T-helper 2 cell (primary cell): ENCODE measurements at places on chromosomes 2 and 18.

GRCh38 chr2:142769761-142770160 lies 107.7 kb upstream of the KYNU start:
- no peak for DNase-seq

- no peak for DNase-seq
Observed at GRCh38 chr2:26396734-26397298, 4.9 kb upstream of the DRC1 start.

GRCh38 chr18:62876111-62876510 lies 160.8 kb downstream of the PHLPP1 start:
- DNase-seq: no peak

GRCh38 chr2:11630855-11631254 lies 39.1 kb downstream of the NTSR2 start:
- no peak for DNase-seq

GRCh38 chr18:41809652-41810051 lies 145.4 kb upstream of the PIK3C3 start:
- no peak for DNase-seq

DNA sequence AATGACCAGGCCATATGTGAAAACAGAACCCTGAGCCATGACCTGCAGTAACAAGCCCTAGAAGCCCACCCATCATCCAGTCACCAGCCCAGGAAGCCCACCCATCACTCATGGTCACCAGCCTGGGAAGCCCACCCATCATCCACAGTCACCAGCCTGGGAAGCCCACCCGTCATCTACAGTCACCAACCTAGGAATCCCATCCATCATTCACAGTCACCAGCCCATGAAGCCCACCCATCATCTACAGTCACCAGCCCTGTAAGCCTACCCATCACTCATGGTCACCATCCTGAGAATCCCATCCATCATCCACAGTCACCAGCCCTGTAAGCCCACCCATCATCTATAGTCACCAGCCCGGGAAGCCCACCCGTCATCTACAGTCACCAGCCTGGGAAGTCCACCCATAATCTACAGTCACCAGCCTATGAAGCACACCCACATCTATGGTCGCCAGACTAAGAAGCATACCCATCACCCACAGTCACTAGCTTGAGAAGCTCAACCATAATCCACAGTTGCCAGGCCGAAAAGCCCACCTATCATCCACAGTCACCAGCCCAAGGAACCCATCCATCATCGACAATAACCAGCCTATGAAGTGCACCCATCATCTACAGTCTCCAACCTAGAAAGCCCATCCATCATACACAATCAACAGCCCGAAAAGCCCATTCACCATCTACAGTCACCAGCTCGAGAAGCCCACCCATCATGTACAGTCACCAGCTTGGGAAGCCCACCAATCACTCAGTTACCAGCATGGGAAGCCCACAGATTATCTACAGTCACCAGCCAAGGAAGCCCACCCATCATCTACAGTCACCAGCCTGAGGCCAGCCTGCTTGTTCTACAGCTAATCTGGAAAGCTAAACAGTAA lies 91.9 kb downstream of the TWIST2 start:
- no peak for DNase-seq

- no peak for DNase-seq
Observed at GRCh38 chr18:62566199-62566598, 43.4 kb downstream of the ZCCHC2 start.

- DNase-seq: no peak
Observed at GRCh38 chr2:54419855-54420523, 36.1 kb upstream of the SPTBN1 start.

GRCh38 chr18:77111951-77112746 lies 20.4 kb downstream of the MBP start:
- no peak for DNase-seq

- no peak for DNase-seq
Observed at GRCh38 chr2:213162516-213163118, 11.2 kb upstream of the IKZF2 start.

GRCh38 chr2:10162586-10163497 lies 40.3 kb downstream of the RRM2 start:
- DNase-seq: no peak

DNA sequence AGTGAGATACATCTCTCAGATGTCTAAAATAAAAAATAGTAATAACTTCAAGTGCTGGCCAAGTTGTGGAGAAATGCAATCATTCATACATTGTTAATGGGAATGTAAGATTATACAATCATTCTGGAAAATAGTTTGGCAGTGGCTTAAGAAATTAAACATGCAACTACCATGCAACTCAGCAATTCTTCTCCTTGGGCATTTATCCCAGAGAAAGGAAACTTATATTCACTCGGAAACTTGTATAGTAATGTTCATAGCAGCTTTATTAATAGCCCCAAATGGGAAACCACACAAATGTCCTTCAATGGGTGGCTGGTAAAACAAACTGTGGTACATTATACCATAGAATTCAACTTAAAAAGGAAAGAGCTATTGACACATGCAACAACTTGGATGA lies 274.0 kb upstream of the SPRED2 start:
- no peak for DNase-seq

DNA sequence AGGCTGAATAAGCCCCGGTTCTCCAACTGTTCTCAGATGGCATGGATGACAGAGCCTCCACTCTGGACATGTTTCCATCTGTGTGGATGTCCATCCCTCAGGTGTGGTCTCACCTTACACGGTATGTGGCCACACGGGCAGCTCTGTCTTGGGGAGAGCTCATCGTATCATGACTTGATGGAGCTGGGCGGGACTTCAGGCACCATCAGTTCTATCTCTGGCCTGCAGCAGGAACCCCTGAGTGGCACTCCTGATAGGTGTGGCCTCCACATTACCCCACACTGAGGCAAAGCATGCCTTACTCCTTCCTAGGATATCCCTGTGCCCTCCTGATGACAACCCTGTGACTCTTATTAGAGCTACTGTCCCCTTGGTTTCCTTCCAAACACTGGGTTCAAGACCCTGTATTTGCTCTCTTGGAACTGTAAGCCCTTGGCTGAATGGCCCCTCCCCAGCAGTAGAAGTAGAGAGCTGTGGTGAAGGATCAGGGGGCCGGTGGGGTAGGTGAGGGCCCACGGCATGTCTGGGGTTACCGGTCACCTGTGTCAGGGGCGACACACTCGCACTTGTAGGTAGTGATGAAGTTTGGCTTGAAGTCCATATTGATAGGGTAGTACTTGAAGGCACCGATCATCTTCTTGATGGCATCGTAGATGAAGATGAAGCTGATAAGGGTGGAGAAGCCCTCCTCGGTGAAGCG lies 48.2 kb downstream of the MTHFD2 start:
- DNase-seq: no peak

DNA sequence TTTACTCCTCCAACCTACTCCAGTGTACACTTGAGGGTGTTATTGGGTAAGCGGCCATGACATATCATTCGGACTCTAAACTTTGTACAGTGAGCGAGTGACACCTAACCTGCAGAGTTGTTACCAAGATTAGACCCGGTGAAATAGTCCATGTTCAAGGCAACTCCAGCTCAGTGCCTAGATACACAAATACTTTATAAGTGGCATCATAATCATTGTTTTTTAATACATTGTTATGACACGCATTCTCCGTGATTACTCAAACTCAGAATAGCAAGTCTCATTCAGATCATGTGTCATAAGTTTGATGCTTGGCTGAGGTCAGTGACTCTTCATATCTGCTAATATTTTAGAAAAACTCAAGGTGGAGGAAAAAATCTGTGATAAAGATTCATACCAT lies 597.8 kb downstream of the DCC start:
- DNase-seq: no peak

DNA sequence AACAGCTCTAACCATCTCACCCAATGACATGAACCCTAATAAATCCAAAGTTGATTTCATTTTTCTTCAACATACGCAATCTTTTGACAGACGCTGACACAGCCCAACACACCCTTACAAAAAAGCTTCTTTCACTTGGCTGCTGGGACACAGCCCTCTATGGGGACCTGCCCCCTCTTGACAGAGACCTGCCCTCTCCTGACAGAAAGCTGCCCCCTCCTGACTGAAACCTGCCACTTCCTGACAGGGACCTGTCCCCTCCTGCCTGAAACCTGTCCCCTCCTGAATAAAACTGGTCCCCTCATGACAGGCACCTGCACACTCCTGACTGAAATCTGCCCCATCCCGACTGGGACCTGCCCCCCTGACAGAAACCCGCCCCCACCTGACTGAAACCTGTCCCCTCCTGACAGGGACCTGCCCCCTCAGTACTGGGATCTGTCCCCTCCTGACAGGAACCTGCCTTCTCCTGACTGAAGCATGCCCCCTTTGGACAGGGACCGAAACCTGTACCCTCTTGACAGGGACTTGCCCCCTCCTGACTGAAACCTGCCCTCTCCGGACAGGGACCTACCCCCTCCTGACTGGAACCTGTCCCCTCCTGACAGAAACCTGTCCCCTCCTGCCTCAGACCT lies 87.9 kb downstream of the PXDN start:
- no peak for DNase-seq

DNA sequence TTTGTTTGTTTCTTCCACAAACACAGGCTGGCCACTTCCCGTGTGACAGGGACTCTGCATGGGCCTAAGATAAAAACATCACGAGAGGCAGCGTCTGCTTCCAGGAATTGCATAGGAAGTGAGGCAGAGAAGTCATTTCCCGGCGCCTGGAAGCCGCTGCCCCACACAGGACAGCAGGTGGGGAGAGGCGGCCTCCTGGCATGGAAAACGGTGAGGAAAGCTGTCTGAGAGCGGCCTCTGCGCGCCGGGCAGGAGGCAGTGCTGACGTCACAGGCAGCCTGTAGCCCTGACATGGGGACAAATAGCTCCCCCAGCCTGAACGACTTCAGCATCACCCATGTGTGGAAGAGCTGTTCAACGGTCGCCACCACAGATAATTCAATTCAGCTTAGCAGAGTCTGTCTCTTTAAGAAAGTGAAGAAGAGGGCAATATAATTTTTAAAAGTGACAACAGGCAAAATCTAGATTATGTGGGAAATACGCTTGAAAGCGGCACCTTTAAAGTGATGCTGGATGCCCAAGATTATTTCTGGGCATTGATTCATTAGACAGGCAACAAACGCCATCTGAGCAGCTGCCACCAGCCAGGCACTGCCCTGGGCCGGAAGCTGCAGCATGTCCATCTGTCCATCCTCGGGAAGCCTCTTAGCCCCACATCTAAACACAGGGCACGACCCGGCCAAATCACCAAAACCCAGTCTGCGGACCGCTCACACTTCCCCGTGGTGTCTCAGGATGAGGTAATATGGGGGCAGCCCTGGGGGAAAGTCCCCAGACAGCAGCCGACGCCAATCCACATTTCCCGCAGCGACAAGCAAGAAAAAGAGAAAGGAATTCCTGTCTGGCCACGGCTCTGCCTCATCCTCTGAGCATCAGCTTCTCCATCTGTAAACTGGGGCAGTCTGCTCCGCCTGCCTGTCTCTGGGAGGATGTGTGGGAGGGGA lies 138.9 kb downstream of the PXDN start:
- no peak for DNase-seq

GRCh38 chr2:160268151-160268781 lies 68.2 kb upstream of the ITGB6 start:
- no peak for DNase-seq

DNA sequence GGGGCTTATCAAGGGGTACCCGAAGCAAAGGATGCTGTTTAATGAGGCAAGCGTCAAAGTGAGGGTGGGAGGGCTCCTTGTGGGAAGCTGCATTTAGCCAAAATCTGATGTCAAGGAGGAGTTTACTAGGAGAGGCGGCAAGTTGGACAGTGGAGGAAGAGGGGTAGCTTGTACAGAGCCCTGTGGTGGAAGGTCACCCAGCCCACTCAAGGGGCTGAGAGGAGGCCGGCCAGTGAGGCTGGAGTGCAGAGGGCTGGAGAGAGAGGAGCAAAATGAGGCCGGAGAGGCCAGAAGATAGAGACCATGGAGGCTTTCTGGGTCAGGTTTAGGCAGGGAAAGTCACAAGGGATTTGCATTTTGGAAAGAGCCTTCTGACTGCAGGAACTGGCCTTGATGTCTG lies 49.5 kb downstream of the ASB1 start:
- no peak for DNase-seq

GRCh38 chr2:53636596-53636995 lies 131.0 kb upstream of the CHAC2 start:
- no peak for DNase-seq

DNA sequence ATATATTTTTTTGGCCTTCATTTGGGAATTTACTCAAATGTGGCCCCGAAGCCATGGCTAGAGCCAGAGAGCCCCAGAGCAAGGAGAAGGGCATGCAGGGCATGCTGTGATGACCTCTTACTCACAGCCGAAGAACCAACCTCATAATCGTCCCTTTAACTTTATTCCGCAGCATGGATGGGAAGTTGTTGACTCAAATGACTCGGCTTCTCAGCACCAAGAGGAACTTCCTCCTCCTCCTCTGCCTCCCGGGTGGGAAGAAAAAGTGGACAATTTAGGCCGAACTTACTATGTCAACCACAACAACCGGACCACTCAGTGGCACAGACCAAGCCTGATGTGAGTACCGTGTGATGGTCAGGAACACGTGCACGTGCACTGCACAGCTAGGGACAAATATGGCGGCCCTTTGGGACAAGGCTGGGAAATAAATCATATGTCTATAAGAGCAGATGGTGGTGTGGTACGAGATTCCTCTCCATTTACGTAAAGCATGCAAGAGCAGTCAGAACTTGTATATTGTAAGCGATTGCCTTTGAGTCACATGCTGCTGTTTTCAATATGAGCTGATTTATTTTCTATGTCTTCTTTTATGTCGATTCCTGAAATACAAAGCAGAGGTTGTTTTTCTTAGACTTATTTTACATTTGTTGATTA lies 280.9 kb downstream of the NEDD4L start:
- DNase-seq: no peak

- DNase-seq: no peak
Observed at GRCh38 chr2:30235008-30235655, 3.8 kb downstream of the LBH start.

GRCh38 chr2:223591596-223591995 lies 10.6 kb downstream of the SCG2 start:
- DNase-seq: no peak

DNA sequence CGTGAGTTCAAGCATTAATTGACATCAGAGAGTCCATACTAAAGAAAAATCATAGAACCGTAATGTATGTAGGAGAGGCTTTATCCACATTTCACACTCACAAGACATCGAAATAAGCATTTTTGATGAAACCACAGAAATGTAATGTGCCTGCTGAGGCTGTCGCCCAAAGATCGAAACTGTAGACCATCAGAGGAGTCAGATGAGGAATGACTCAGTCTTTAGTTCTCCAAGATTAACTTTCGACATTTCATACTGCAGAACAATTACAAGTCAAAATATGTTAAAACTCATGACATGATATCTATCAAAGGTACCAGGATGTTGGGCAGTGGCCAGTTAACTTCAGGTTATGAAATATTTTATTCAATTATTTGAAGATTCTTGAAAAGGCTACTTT lies 79.6 kb downstream of the RAB31 start:
- no peak for DNase-seq

- DNase-seq: no peak
Observed at GRCh38 chr2:110718990-110719389, 13.4 kb upstream of the ACOXL start.
